ENCODE measurements at places on chromosomes 2 and 18.
A peak's percentile ranks its signal among the peaks of the same experiment; 100 is the strongest.

DNA sequence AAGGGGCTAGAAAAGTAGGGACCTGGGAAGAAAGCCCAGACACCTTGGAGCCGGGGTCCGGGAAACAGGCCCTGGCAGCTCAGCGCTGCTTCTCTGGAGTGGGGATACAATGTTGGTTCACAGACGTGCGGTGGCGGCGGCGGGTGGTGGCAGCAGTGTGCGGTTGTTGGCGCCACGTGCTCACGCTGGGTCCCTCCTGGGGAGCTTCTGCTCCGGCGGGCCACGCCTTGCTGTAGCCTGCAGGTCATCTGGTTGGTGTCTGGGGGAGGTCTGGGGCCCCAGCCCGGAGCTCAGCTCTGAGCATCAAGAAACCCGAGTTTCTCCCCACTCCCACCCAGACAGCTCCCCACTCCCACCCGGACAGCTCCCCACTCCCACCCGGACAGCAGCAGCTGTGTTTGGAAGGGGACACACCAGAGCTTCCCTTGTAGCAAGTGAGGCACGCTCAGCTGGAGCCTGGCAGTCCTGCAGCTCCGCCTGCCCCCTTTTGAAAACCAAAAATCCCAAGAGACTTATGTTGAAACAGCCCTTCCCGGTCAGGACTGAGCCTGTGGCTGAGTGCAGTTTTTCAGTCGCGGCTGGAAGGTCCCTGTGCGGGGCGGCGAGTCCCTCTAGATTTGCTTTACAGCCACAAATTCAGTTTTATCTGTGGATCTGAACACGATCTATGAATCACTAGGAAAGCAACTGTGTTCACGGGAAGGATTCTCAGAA is 46.9 kb downstream of the NFATC1 start:
- no peak for DNase-seq

DNA sequence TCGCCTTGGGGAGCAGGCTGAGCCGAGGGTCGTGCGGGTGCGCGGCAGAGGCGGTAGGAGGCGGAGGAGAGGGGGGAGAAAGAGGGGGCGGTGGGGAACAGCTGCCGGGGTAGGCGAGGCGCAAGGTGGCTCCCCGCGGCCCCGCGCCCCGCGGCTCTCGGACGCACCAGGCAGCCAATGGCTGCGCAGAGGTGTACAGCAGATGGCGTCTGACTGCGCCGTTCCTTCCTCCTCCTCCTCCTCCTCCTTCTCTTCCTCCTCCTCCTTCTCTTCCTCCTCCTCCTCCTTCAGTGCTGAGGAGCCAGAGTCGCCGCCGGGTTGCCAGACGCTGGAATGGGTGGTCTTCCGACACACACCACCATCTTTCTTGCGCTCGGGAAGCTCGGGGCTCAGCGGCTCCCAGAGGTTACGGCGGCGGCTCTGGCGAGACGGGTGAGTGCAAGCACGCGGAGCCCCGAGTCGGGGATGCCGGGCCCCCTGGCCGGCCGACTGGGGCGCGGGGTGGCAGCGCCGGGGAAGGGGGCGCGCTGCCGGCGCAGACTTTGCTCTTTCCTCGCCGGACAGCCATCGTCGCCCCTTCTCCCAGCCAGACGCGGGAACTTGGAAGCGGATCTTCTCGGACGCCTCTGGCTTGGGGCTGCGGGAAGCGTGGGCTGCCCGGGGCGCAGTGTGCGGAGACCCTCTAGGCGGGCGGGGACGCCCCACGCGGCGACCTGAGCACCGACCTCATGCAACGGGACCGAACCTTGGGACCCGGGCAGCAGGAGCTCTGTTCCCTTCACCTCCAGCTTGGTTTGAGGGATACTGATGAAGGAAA is at the start of gene THSD7B:
Gene THSD7B (plus strand): TSS at position 290 of the 817 bp plus-strand sequence. CDS start 116,634 bp downstream, outside the sequence.
- no peak for DNase-seq

GRCh38 chr2:15010346-15010745 is 377.8 kb downstream of the LRATD1 start:
- DNase-seq = peak; percentile 4

DNA sequence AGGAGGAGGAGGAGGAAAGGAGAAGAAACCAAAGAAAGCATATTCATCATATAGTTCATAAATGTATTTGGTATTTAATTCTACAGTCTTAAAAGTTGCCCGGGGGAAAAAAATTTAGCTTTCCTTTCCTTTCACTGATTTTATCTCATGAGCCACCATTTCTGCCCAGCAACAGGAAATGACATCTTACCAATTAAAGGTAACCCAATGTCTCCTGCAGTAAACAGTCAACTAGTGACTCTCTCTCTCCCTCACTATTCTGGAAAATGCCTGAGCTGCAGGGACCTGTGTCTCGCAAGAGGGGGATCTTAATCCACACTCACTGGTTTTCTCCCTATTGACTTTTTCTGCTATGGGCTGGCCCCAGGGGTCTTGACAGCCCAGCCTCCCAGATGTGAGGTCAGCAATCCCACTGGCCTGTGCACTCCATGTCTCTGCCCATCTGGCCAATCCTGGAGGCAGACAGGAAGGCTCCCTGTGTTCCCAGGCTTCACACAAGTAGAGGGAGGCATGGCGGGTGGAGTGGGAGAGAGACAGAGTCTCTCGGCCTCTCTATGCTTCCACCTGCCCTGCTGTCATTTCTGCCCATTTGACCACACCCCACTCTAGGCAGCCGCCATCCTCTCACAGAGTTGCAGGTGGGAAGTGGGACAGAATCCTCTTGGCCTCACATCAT is 85.4 kb upstream of the CABLES1 start:
- DNase-seq = no peak

GRCh38 chr18:36297417-36298125 is at the start of gene FHOD3:
TSS of gene FHOD3 (plus strand) at chr18:36297713. CDS start at chr18:36297836, 123 bp downstream.
- DNase-seq = peak; percentile 20

DNA sequence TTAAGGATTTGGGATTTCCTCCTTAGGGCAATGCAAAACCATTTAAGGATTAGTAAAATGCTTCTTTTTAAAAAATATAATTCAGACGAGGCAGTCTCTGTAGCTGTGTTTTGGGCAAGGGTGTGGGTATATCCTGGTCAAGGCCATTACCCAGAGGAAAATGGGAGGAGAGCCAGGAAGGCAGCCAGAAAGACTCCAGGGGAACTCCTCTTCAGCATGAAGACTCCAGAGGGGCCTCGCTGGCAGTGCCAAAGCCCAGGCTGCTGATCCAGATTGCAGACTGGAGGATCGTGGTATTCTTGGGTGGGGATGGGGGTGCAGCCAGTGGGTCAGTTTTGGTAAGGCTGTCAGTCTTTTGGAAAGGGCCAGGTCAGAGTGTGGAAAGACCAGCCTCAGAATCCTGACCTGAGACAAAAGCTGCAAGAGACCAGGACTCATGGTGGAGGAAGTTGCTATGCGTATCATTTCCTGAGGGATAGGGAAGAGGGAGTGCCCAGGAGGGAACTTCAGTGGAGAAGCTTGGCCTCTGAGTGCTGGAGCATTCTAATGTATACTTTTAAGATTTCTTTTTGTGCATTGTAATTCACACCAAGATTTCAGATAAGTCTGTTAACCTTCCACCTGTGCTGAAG is 20.9 kb upstream of the RAB11FIP5 start:
- DNase-seq = no peak

DNA sequence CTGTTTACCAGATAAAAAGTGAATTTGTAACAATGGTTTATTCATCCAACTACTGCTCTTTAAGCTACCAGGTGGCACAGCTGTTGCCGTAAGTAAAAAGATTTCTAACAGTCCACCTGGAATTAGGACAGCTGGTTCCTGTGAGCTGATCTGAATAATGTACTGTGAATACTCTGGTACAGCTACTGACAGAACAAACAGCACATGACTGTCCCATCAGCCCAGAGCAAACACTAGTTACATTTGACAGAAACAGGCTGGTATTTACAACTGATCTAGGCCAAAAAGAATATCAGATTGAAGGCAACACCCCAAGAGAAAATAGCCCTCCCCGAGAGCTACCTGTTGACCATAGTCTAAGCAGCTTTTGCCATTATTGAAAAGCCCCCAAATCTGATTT is 840.4 kb downstream of the CPS1 start:
- no peak for DNase-seq

GRCh38 chr2:183000846-183001245 is 37.4 kb downstream of the NCKAP1 start:
- DNase-seq = no peak

DNA sequence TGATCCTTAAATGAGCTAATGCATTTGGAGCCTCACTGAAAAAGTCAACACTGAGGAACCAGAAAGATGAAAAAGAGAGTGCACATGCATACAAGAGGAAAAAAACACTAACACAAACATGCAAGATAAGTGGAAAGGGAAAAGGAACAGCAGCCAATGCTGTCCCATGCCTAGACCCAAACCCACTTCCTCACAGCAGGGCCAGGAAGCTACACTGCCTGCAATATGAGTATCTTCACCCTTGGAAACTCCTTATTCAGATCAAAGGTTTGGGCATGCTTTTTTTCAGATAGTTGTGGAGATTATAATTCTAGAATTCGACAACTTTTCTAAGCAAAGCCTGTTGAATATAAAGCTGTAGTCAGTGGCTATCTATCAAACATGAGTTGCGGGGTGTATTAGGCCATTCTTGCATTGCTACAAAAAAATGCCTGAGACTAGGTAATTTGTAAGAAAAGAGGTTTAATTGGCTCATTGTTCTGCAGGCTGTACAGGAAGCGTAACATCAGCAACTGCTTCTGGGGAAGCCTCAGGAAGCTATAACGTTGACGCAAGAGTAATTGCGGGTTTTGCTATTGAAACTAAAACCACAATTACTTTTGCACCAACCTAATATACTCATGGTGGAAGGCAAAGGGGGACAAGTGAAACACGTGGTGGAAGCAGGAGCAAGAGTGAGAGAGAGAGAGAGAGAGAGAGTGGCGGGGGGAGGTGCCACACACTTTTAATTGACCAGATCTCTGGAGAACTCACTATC is 138.2 kb downstream of the MBD2 start:
- DNase-seq = peak; percentile 53

GRCh38 chr18:37297106-37297505 is 268.5 kb downstream of the CELF4 start:
- no peak for DNase-seq

GRCh38 chr2:14654835-14655282 is 22.3 kb downstream of the LRATD1 start:
- no peak for DNase-seq

DNA sequence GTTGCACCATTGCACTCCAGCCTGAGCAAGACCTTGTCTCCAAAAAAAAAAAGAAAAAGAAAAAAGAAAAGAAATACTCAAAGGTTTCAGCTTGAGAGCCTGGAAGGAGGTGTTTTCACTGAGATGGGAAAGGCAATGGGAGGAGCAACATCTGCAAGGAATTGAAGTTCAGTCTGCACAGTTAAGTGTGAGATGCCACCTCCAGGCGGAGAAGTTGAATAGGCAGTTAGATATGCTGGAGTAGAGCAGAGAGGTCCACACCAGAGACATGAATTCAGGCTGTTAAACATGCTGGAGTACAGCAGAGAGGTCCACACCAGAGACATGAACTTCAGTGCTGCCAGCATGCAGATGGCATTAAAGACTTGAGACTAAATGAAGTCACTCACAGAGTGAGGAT is 41.4 kb upstream of the DTNB start:
- no peak for DNase-seq

DNA sequence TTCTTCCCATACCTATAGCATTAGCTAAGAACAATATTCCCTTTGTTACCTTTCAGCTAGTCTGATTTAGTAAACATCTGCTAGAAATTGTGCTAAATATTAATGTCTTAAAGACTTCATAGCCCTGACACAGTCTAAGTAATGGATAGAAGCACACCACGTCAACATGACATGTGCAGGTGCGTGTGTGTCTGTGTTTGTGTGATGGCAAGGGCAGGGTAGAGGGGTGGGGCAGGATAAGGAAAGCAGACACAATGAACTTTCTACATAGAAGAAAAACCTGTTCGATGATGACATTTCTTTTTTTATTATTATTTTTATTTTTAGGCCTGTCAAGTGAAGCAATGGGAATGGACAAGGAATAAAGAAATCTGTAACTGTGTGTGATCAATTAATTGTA is 223.3 kb downstream of the NOL4 start:
- DNase-seq = no peak

- DNase-seq = no peak
Measured at GRCh38 chr2:154537843-154538450, 160.5 kb upstream of the KCNJ3 start.

GRCh38 chr2:27408601-27409320 is 630 bp downstream of the PPM1G start:
- DNase-seq = peak; percentile 49

DNA sequence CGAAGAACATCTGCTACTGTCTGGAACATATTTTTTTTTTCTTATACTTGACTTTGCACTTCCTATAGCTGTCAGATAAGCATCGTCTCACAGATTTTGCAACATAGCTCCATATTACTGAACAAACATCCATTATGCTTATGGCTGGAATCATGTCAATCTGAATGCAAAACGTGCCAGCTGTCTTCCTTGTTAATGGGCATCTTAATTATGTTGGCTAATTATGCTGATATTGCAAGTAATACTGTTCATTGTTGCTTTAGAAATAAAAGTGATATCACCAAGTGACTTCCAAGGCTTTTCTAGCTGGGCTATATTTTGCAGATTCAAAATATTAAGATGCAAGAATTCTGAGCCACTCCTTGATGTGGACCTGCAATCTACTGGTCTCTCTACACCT is 176.8 kb downstream of the ARL4C start:
- no peak for DNase-seq

DNA sequence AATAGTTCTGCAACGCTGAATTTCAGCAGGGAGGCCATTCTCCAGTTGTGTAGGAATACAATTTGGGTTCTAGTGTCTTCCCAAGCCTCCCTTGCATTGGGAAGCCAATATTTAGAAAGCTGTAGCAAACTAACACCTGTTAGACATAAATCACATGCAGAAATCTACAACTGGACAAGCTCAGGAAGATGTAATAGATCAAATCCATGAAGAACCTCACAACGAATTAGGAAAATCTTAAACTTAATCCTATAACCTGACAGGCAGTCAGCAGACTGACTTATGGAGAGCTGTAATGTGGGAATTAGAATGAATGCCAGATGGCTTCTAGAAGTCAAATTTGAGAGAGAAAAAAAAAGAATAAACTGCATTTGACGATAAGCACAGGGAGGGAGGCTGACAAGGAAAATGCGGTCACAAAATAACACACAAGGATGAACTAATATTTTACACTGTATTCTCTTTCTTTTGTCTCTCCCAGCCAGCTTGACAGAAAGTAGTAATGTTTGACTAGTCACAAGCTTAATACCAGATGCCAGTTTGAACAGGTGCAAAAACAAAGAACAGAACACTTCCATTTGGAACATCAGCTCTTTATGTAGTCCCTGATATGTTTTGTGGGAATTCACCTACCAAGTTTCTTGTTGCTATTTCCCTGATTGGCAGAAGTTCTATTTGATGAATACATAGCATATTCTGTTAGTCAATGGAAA is 50.8 kb upstream of the FANCL start:
- no peak for DNase-seq

- DNase-seq = no peak
Measured at GRCh38 chr2:66531155-66531554, 96.2 kb downstream of the MEIS1 start.

GRCh38 chr2:72145289-72145657 is 2.4 kb downstream of the CYP26B1 start:
- DNase-seq = no peak

GRCh38 chr2:237341872-237342271 is 72.1 kb downstream of the COL6A3 start:
- no peak for DNase-seq
